ENCODE measurements at places on chromosomes 13 and 19.

- no peak for DNase-seq
Observed at GRCh38 chr13:75454497-75454896, 27.5 kb downstream of the TBC1D4 start.

DNA sequence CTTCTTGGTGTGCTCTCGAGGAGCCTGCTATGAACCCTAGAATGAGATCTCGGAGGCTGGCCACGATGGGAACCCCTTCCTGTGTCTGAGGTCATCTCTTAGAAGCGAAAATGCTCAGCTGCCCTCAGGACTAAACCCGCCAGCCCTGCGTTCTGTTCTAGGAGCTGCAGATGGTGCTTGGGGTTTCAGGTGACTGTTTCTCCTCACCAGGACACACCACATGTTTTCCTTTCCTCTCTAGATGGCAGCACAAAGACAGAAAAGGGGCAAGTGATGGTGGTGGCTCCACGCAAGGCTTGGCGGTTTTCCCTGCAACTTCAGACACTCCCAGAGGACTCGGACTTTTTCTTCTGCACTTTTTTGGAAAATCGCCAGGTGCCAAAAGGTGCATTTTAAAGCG lies 60.1 kb downstream of the RNASEH2B start:
- DNase-seq = no peak

- DNase-seq = peak; percentile 15
Observed at GRCh38 chr13:29901710-29902631, 51.6 kb upstream of the UBL3 start.

DNA sequence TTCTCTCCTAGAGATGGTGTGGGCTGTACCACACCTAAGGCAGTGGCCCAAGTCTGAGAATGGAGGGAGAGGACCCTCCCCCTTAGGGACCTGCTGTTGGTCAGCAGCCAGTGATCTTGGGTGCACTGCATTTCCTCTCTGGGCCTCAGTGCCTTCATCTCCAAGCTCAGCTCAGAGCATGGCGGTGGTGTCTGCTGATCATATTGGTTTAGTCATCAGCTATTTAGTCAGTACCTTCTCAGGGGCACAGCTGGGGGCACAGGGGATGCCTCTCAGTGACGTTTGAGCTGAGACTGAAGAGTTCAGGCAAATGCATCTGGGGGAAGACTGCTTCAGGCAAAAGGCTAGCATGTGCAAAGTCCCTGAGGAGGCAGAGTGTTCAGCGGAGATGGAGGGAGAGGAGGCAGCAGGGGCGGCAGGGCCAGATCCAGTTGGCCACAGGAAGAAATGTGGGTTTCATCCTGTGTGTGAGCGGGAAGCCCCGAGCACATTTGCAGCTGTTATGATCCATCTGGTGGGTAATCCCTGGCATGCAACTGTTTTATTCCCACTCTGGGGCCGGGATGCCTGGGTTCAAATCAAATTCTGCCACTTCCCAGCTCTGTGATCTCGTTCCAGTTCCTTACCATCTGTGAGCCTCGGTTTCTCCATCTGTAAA lies 15.7 kb upstream of the PGLS start:
- DNase-seq = no peak

GRCh38 chr19:51090471-51090870 lies 7.8 kb upstream of the KLK14 start:
- DNase-seq = no peak

GRCh38 chr19:11091703-11092153 lies 2.5 kb downstream of the LDLR start:
- DNase-seq = peak; percentile 84

- no peak for DNase-seq
Observed at GRCh38 chr13:111411151-111411858, 90.9 kb downstream of the TEX29 start.

DNA sequence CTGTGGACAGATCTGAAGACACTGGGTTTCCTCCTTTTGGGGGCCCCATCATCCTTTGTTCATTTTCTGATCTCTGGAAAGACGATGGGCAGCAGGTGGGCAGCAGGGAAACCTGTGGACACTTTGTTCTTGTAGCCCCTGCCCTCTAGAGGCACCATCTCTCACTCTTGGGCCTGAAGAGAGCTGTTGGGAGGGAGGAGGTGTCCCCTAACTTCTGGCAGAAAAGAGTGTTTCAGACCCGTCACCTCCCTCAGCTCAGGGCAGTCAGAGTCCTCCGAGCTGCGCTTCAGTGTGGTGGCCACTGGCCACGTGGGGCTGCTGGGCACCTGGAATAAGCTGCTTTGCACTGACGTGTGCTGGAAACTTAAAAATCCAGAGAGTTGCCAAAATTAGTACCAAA lies 26.9 kb upstream of the RNF17 start:
- DNase-seq = no peak

DNA sequence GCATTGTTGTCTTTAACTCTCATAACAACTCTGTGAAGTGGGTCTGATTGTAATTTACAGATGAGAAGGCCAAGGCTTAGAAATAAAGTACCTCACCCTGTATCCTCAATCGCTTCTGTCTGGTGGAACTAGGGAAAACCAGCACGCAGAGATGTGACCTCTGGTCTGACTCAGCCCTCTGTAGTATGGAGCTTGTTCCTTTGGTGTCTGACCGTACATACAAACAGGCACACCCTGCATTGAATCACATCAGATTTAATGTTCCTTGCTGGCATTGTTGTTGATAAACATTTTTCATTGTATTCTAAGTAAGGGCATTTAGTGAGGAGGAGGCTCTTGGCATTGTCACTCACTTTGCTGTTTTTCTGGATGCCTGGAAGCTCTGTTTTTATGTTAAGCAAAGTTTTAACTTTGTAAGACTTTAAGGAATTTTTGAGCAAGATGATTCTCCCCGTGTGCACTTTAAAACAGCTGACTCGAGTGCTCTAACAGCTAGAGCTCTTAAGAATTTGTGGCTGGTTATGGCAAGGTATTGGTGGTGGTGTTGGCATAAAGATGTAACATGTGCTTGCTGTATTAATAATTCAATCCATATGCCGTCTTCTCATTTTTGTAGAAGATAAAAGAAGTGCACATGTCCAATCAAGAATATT lies 89.0 kb upstream of the SPATA13 start:
- DNase-seq = no peak

- DNase-seq = no peak
Observed at GRCh38 chr13:32984857-32985626, 31.2 kb upstream of the KL start.

- no peak for DNase-seq
Observed at GRCh38 chr13:75327135-75327510, 154.8 kb downstream of the TBC1D4 start.

GRCh38 chr19:17159466-17160393 lies 55.4 kb upstream of the USE1 start:
- DNase-seq = no peak

DNA sequence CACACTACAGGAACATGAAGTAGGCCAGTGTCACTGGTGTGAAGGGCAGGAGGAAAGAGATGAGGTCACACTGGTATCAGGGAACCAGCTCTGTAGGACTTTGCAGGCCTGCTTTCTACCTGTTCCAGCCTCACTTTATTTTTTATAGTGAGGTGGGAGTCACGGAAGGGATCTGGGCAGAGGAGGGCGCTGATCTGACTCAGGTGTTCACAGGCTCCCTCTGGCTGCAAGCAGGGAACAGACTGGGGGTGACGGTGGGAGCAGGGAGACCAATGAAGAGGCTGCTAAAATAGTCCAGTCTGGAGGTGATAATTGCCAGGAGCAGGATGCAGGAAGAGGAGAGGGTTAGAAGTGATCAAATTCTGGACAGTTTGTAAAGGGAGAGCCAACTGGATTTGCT lies 2.8 kb downstream of the THAP8 start:
- DNase-seq = no peak

GRCh38 chr19:40630571-40631160 lies 29.5 kb downstream of the LTBP4 start:
- DNase-seq = no peak

DNA sequence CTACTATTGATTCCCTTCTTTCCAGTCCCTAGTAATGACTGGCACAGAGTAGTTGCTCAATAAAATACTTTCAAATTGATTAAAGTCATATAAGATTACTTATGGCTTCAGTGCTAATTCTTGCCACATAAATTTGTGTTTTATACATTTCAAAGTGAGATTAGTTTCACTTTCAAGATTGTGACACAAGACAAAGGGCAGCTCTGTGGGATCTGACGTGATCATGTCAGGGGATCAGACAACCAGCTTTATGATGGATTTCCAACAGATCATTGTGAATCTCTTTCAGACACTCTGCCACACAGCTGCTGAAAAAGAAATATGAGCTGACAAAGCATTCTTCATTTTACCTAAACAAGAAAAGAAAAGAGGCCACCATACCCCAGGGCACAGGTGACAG lies 73.4 kb upstream of the POMP start:
- no peak for DNase-seq

GRCh38 chr13:46165485-46166223 lies 16.3 kb downstream of the LCP1 start:
- peak; percentile 38 for DNase-seq

- DNase-seq = no peak
Observed at GRCh38 chr13:114151031-114151430, 18.6 kb upstream of the RASA3 start.

GRCh38 chr19:18224525-18225354 lies 1.5 kb downstream of the PDE4C start:
- no peak for DNase-seq

- DNase-seq = no peak
Observed at GRCh38 chr19:47644743-47645482, 36.0 kb downstream of the BICRA start.

DNA sequence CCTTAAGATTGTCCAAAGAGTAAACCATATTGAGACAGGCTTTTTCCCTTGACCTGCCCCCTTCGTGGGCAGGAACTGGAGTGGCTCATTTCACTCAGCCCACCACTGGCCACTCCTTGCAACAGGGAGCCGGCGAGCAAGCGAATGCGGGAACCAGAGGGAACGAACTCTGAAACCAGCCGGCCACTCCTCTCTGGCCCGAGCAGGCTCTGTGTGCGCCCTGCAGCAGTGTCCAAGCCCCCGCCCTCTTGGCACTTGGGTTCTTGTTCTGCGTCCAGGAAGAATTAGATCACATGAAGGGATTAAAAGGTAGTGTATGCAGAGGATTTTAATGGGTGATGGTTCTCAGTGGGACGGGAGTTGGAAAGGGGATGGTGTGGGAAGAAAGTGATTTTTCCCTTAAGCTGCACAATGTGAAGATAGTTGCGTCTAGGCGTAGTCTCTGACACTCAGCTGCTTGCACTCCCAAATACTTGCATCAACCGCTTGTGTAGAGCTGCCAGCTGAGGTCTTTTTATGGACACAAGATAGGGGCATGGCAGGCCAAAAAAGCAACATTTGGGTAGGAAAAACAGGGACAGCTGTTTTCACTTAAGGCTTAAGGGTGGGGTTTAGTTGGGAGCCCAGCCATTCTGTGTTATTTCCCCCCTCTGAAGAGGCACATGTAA lies 1209.7 kb upstream of the PCDH20 start:
- no peak for DNase-seq

- no peak for DNase-seq
Observed at GRCh38 chr13:37868691-37869505, 674 bp downstream of the TRPC4 start.

DNA sequence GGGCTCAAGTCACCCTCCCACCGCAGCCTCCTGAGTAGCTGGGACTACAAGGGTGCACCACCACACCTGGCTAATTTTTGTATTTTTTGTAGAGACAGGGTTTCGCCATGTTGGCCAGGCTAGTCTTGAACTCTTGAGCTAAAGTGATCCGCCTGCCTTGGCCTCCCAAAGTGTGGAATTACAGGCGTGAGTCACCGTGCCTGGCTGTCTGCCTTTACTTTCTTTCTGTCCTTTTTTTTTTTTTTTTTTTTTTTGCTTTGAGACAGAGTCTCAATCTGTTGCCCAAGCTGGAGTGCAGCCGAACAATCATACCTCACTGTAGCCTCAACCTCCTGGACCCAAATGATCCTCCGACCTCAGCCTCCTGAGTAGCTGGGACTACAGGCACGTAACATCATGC lies 25.0 kb upstream of the OR1M1 start:
- DNase-seq = no peak

DNA sequence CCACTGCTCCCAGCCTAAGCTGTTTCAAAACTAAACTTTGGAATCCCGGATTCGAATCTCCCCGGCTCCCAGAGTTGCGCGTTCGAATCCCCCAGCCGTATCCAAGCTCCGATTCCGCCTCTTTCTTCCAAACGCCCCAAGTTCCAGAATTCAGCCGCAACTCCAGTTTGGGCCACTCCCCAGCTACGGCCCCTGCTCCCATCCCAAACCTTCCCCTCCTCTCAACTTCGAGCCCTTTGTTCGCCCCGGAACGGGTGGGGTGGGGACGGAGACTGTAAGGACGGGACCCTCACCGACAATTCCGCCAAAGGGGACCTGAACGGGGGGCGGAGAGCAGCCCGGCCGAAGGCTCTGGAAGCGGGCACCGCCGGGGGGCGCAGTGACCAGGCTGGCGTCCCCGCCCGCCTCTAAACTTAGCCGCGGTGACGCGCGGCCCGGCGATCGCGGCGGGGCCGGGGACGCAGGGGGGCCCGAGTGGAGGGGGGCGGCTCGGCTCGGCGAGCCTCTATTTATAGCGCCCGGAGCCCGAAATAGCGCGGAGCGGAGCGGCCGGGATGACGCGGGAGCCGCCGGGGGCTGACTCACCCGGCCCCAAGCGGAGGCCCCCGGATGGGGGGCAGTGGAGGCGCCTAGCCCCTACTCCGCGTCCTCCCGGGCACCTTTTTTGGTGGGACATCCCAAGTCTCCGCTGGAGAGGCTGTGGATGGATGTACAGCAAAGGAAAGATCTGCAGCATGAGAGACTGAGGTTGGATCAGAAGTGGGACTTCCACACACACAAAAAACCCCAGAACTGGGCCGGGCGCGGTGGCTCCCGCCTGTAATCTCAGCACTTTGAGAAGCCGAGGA lies 4.9 kb upstream of the ERCC1 start:
- peak; percentile 44 for DNase-seq

DNA sequence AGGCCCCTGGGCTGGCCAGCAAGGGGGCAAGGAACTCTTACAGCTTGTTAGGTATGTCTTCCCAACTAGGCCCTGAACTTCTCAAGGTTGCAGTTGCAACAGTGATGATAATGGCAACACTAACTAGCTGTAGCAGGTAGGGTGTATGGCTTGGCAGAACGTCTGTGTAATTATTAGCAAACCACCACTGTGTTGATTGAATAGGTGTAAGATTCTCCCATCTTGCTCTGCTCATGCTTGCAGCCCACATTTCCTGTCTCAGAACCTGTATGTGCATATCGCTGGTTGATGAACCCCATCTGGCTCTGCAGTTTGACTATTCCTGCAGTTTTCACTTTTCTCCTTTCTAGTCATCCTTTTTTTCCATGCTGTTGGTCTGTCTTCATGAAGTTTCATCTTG lies 178.8 kb downstream of the KATNAL1 start:
- no peak for DNase-seq

DNA sequence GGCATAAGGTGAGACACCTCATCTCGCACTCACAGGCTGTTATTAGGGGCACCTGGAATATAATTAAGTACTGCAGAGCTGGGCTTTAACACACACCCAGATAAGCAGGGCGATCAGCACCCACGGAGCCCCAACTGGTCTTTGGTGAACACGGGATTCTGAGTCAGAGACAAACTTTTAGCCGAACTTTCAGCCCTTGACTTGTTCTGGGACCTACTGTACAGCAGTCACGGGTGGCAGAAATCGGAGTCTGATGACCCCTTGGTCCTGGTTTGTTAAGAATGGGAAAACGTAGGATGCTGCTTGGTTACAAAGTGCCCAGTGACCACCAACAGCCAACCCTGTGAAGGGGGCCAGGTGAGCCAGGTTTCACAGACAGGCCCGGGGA lies 9.0 kb downstream of the SH3GL1 start:
- no peak for DNase-seq

- DNase-seq = no peak
Observed at GRCh38 chr13:49893591-49893990, 42.5 kb downstream of the SPRYD7 start.

Data from NB4 (cell line).